ENCODE measurements at places on chromosomes 4 and X.

DNA sequence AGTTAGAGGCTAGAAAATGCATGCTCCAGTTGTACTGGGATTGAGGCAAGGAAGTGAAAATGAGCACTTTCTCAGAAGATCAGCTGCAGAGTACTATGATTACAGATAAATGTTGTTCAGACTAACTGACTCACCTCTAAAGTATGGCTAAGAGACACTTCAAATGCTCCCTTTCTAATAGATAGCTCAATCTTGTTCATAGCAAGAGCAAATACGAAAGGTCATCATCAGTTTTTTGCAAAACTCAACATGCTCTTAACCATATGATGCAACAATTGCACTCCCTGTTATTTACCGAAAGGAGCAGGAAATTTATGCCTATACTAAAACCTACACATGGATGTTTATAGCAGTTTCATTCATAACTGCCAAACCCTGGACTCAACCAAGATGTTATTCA is 838.4 kb upstream of the INTU start:
- no peak for DNase-seq

DNA sequence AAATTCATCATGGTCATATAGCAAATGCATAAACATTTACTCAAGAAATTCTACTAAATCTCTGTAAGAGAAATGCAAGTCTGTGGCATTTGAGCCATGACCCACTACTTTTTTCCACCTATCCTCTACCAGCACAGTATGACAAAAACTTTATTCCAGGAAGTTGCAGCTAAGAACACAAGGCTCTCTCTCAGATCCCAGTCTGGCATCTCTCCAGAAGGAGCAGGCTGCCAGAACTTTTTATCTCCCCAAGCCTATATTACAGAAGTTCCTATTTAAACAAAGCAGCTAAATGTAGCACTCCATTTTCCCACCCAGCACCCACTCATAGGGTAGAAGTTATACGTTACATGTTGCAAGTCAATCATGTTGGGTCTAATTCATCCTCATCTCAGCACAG is 49.3 kb upstream of the EPGN start:
- DNase-seq = no peak

- no peak for DNase-seq
Observed at GRCh38 chrX:53000447-53001135, 42.3 kb upstream of the FAM156A start.

DNA sequence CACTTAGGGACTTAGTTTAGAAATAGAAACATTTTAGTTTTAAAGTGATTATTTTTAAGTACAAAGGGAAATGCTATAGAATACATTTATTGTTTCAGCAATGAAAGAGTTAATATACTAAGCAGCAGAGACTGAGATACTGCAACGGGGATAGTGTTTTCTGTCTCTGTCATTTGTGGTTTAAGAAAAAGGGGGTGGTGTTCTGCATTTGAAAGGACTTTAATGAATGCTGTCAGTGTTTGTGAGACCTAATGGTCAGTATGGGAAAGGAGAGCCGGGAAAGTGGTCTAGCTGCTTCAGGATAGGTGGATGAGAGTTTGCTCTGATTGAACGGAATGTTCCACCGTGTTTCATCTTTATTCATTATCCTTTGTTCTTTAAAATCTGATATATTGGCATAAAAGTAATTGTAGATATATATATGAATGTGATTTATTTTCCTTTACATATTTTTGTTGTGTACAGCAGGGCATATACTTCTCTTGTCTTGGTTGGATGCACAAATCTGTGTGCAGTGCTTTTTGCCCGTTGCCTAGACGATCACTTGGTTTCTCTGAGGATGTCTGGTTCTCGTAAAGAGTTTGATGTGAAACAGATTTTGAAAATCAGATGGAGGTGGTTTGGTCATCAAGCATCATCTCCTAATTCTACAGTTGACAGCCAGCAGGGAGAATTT is at the start of gene KLHL5:
Gene KLHL5 (plus strand): TSS at position 139 of the 676 bp plus-strand sequence. CDS start 421 bp downstream, at position 560.
- DNase-seq = no peak

GRCh38 chr4:29405116-29405515 is 1315.1 kb upstream of the PCDH7 start:
- DNase-seq = no peak

- DNase-seq = peak; percentile 35
Observed at GRCh38 chrX:135931644-135932487, 38.4 kb downstream of the SAGE1 start.

DNA sequence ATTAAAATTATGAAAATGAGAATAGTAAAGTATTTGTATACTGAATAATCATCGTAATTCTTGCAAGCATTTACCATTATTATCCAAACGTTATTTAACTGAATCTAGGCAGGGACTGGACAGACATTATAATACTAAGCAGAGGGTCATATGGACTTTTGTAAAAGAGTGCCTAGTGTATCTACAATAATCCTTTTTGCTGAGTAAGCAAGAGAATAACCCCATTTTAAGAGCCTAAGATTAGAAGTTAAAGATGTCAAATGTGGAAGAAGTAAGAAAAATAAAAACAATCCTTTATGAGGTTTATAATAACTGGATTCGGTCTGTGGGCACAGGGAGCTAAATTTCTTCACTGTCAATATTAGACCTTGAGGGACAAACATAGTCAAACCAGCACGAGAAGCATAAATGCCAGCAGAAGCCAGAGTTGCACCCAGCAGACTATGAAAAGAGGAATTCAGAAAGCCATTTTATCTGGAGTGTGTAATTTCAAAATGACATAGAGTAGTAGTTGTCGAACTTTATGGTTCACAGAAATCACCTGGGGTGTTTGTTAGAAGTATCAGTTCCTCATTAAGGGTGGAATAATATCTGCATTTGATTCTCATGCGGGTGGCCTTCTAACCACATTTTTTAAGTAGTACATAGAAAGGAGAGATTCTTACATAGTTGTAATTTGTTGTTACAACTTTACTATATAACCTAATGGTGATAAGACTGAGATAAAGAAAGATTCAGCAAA is 39.7 kb upstream of the DCLK2 start:
- DNase-seq = no peak

GRCh38 chr4:11598591-11598990 is 169.9 kb upstream of the HS3ST1 start:
- no peak for DNase-seq

- no peak for DNase-seq
Observed at GRCh38 chr4:110306303-110306702, 107.9 kb upstream of the ELOVL6 start.

DNA sequence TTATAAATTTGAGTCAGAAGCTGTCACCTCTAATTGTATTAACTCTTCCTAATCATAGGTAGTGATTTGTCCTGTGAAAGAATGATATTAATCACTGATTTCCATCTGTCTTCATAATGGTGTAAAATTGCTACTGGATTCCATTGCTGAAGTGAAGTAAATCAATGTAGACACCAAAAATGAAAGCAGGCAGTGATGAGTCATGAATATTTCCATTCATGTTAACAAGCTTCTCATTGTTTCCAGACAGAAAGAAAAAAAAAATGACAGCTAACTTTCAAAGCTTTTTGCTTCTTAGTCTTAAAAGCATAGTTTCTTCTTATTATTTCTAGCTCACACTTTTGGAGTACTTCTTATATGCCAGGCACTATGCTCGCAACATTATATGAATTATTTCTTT is 21.5 kb downstream of the FAM114A1 start:
- no peak for DNase-seq

GRCh38 chrX:121151293-121151692 is 103.9 kb downstream of the GLUD2 start:
- DNase-seq = no peak

GRCh38 chr4:93660036-93660435 is 168.5 kb upstream of the ATOH1 start:
- no peak for DNase-seq

GRCh38 chr4:152594978-152595925 is 59.4 kb upstream of the FBXW7 start:
- no peak for DNase-seq

DNA sequence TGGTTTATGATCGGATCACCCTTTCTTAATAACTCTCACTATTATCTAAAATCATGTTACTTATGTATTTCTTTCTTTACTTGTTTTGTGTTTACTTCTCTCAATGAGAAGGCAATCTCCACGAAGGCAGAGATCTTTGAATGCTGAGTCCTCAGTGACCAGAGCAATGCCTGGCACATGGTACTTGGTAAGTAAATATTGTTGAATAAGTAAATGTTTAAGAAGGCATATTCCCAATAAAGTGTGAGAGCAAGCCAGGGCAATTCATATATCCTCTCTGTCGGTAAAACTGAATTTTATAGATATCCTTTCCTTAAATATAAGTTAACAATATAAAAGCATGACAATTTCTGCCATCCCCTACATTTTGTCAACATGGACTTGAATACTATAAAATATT is 94.4 kb downstream of the UGT8 start:
- DNase-seq = no peak

- DNase-seq = no peak
Observed at GRCh38 chr4:137661693-137662092, 129.4 kb upstream of the PCDH18 start.

- DNase-seq = no peak
Observed at GRCh38 chr4:73037057-73037456, 32.5 kb downstream of the COX18 start.

GRCh38 chr4:8594097-8595038 is 1.8 kb downstream of the CPZ start:
- DNase-seq = no peak

GRCh38 chrX:53357799-53358530 is 64.5 kb downstream of the SMC1A start:
- DNase-seq = no peak

GRCh38 chr4:138845054-138845453 is 170.5 kb upstream of the NOCT start:
- no peak for DNase-seq

- DNase-seq = no peak
Observed at GRCh38 chrX:80317646-80318045, 102.6 kb upstream of the TENT5D start.

DNA sequence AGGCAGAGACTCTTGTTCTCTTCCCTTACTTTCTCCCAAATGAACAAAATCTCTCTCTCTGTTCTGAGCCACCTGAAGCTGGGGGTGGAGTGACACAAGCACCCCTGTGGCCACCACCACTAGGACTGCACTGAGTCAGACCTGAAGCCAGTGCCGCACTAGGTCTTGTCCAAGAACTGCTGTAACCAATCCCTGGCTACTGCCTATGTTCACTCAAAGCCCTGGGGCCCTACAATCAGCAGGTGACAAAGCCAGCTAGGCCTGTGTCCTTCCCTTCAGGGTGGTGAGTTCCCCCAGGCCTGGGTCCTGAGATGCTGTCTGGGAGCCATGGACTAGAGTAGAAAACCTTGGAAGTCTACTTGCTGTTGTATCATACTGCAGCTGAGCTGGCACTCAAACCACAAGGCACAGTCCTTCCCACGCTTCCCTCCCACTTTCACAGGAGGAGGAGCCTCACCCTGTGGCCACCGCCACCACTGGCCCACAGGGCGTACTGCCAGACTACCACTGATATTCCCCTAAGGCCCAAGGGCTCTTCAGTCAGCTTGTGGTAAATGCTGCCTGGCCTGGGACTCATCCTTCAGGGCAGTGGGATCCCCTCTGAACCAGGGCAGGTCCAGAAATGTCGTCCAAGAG is 119.1 kb downstream of the RTL9 start:
- DNase-seq = no peak

- DNase-seq = no peak
Observed at GRCh38 chr4:20195071-20195885, 56.4 kb upstream of the SLIT2 start.

- no peak for DNase-seq
Observed at GRCh38 chr4:146121757-146122156, 53.8 kb upstream of the LSM6 start.

DNA sequence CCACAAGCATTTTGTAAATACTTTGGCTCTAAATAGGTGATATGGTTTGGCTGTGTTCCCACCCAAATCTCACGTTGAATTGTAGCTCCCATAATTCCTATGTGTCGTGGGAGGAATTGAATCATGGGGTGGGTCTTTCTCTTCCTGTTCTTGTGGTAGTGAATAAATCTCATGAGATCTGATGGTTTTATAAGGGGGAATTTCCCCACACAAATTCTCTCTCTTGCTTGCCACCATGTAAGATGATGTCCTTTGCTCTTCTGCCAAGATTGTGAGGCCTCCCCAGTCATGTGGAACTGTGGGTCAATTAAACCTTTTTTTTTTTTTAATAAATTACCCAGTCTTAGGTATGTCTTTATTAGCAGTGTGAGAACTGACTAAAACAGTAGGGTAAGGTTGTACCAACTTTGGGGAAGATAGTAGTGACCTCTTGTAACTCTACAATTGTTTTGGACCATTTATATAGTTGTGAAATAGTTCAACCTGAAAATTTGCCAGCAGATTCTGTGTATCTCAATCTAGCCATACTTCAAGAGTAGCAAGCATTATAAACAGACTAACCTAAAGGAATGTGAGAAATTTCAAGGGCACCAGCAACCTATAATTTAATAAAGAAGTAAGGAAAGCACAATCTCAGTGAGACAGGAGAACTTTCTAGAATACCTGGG is 727.8 kb downstream of the GRID2 start:
- no peak for DNase-seq

- no peak for DNase-seq
Observed at GRCh38 chr4:168503652-168504362, 7.0 kb downstream of the PALLD start.

GRCh38 chr4:132827522-132827921 is 321.6 kb upstream of the PCDH10 start:
- no peak for DNase-seq

DNA sequence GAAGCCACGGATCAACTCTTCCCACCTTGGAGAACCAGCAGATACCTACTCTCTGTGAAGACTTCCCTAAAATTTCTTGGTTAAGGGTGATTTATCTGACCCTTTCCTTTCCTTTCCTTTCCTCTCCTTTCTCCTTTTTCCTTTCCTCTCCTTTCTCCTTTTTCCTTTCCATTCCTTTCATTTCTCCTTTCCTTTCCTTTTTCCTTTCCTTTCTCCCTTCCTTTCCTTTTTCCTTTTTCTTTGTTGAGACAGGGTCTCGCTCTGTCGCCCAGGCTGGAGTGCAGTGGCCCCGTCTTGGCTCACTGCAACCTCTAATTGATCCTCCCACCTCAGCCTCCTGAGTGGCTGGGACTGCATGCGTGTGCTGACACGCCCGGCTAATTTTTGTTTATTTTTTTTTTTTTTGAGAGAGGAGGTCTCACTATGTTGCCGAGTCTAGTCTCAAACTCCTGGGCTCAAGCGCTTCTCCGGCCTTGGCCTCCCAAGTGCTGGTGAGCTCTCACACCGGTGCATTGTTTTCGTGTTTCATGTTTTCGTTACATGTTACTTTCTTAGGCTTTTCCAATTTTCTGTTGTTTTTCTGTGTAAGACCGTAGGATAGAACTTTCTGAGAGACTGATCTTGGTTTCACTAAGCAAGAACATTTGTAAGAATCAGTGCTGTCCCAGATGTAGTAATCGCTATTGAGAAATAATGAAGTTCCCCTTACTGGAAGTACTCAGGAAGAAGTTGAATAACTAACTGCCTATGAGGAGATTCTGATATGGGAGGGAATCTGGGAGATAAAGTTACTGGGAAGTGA is 2.0 kb downstream of the TMEM165 start:
- DNase-seq = no peak

All from stimulated activated CD8-positive, alpha-beta memory T cell treated with anti-CD3 and anti-CD28 coated beads, Interleukin-2, amount 100 ng/mL, for 48 hours (primary cell).